ENCODE measurements at places on chromosomes 16 and 17.

DNA sequence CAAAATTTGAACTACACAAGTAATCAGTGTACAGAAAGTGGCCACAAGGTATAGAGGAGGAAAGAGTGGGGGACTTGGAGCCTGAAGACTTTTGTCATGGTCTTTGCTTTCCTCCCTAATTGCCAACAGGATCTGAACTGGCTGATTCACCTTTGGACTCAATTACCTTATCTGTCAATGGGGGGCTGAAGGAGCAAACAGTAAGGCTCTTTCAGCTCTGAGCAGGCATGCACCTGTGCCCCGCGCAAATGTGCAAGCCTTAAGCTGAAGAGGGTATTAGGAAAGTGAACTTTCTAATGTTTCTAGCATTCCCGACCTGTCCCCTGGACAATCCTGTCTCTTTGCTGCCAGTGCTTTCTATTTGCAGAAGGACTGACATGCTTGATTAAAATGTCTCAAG is 302.7 kb downstream of the CA10 start:
- no peak for DNase-seq

DNA sequence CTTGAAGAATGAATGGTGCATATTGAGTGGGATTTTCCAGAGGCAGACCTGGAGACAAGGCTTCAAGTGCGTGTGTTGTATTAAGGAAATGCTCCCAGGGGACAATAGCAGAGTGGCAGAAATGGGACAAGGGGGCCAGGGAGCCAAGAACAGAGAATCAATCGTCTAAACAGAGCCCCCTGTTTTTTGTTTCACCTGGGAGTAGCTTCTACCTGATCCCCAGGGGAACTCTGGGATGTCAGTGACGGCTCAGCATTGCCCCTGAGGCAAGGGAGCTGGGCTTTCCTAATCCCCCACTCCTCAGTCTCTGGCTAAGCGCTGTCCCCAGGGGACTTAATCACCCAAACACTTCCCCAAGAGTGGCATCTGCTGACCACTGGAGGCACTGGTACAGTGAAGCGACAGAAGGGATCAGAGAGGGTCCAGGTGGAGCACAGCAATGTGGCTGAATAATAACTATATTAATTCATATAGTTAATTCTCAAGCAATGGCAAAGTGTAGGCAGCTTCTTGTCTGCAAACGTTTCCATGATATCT is 35.7 kb upstream of the C16orf78 start:
- no peak for DNase-seq

- no peak for DNase-seq
Measured at GRCh38 chr17:4588391-4588790, 4.1 kb downstream of the SMTNL2 start.

- no peak for DNase-seq
Measured at GRCh38 chr16:15601212-15601879, 41.6 kb downstream of the MARF1 start.

GRCh38 chr16:23521965-23522364 is 11.7 kb upstream of the GGA2 start:
- DNase-seq = no peak

GRCh38 chr16:30530163-30531037 is 4.0 kb upstream of the ZNF768 start:
- no peak for DNase-seq

- peak; percentile 93 for DNase-seq
Measured at GRCh38 chr16:1959269-1960039, at the start of gene NDUFB10. NDUFB10 (plus strand) TSS chr16:1959538; CDS start chr16:1959625, 87 bp downstream.

DNA sequence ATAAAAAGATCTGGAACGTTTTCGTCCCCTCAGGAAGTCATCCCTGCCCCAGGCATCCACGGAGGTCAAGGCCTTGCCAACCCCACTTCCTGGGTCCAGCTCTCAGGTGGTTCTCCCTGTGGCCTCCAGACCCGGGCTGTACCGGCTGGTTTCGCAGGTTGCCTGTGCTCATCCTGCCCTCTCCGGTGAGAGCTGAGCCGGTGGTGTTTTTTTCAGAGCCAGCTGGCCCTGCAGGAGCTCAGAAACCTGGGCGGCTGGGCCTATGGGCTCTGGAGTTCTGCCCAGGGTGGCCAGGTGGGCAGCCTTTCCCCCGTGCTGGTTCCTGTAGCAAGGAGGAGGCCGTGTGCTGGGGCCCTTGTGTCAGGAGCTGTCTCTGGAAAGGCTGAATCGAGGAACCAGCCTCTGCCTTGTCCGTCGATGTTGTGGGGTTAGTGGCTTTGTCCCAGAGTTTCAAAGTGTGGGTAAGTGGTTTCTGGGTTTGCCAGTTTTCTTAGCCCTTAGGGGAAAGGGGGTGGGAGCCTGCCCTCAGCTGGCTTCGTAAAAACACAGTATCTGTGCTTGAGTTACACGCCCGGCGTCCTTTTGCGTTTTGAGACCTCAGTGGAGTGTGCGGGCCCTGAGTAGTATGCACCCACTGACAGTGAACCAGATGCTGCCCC is 23.6 kb downstream of the C16orf90 start:
- no peak for DNase-seq

GRCh38 chr16:56262148-56262547 is 70.9 kb downstream of the GNAO1 start:
- peak; percentile 12 for DNase-seq

DNA sequence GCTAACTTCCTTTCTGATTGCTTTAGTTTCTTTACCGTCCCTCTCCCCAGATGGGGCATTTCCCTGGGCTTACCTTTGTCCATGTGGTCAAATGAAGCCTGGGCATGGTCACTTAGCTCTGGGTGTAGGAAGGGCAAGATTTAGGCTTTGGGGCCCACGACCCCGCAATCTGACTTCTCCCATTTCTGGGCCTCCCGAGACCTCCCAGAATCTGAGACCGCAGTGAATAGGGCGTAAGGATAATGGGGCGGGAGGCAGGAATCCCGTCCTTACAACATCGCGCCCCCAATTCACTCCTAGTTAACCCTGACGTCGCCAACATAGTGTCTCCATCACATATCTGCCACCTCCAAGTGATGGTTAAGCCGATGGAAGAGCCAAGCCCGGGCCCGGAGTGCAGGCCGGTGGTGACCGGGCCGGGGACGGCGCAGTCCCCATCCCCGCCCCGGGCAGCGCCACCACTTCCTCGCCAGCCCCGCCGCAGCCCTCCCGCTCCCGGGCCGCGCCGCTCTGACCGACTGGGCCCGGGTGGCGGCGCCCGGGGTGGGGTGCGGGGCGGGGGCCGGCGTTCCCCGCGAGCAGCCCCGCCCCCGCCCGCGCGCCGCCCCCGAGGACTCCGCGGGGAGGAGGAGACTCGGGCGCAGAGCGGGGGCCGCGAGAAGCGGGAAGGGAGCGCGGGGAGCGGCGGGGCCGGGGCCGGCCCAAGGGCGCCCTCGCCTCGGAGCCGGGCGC is at the start of gene RHBDL3:
TSS of gene RHBDL3 (plus strand) at position 641 of the 732 bp plus-strand sequence. CDS start 358 bp downstream, outside the sequence.
- DNase-seq = no peak
